Ureter (tissue), 1 donor: ENCODE measurements at places on chromosomes 3 and 15. TPM values are rescaled to one million over a fixed set of nuclear protein-coding genes. Genes with fewer than 3 reads are reported as not detected.

GRCh38 chr3:149316437-149316836 lies 17.0 kb downstream of the TM4SF18 start:
- DNase-seq, result no peak

DNA sequence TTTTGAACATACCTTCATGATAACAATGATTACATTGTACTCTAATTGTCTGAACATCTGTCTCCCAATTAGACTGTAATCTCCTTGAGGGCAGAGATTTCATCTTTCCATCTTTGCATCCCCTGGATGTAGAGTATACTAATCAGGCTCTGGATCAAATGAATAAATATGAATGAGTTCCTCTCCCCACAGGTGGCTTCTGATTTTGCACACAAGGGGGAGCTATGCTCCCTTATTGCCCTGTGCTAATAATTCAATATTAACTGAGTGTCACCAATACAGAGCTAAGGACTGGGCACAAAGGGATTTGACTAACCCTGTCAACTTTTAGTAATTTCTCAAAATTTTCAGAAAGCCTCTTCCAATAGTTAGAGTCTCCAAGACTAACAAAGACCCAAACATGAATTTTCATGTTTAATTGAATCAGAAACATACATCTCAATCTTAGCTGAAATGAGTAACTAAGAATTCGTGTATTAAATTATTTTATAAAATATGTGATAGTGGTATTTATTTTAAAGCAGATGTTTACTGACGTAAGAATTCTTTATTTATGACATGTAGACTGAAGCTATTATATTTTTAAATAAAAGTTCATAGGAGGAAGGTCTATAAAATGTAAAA lies 3.0 kb downstream of the DUOXA1 start:
- DNase-seq, result no peak

- no peak for DNase-seq
Measured at GRCh38 chr3:29100292-29100691, 180.6 kb upstream of the RBMS3 start.

GRCh38 chr15:65571971-65572370 lies 39.0 kb downstream of the INTS14 start:
- no peak for DNase-seq

DNA sequence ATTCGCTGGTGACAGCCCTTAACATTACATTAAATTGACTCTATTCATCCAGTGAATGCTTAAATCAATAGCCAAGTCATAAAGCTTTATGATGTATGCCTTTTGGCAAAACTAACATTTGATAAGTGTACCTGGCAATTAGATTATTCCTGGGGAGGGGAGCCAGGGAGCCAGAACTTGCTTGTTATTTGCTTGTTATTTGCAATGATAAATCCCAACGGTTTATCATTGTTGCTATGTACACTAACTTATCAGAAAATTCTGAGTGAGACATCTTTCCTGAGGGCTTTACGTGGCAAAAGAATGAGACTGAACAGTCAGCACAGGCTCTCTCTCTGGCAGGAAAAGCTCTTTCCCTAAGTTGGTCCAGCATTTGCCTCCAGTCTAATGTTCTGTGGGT lies 35.8 kb upstream of the FBN1 start:
- no peak for DNase-seq

GRCh38 chr15:69131362-69132220 lies 28.8 kb upstream of the GLCE start:
- DNase-seq, result no peak

GRCh38 chr15:28112101-28112760 lies 13.1 kb upstream of the OCA2 start:
- DNase-seq, result no peak

DNA sequence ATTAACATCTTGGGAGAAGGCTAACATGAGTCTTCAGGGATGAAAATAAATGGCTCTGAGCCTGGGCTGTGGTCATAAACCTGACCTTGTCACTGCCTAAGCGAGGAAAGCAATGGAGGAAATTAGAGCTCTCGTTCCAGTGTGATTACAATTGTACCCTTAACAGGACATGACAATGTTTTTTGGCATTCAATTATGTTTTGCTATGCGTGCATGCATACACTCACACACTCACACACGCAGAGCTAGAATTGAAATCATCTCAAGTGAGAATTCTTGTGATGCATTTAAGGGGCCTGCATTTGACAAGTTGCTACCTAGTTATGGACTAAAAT lies 24.1 kb downstream of the ZNF80 start:
- no peak for DNase-seq

GRCh38 chr3:18558507-18558906 lies 133.4 kb upstream of the SATB1 start:
- no peak for DNase-seq

DNA sequence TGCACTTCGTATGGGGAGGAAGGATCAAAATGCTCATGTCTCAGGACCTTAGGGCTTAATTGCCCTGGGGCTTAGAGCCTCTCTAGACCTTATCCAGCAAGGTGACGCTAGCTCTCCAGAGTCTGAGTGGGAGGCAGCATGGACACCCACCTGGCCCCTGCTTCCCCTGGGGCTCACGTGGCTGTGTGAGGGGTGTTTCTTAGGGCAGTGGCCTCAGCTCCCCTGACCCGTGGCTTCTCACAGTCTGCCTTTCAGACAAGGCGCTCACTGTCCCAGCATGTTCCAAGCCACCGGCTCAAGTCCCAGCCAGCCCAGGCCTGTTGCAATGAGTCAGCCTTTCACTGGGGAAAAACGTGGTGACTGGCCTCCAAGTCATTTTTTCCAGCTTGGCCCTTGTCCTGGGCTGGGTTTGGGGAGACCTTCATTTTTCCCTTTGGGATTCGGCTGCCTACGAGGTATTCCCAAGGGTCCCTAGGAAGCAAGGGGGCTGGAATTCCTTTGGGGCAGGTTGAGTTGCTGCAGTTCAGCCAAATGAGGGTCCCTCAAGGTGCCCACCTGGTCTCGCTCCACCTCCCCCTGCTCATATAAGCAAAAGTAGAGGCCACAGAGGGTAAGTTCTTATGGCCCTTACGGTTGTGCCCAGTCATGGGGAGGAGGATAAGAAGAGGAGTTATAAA lies 15.7 kb downstream of the BHLHE40 start:
- DNase-seq, result peak; percentile 92

DNA sequence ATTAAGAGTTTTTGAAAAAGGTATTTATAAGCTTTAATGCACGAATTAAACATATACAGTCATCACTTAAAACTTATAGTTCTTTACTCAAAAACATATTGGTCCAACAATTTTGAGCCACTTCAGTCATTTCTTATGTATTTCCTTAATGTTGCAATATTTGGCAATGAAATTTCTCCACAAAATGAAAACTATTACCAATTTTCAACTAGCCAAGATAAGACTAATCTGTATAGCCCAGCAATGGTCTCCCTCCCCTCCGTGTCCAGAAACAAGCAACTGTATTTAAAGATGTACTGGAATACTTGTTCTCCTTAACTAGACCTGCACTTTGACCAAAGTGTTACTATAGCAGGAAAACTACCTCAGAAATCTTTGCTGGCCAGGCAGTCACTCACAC lies 9.2 kb downstream of the ARF4 start:
- DNase-seq, result no peak

GRCh38 chr3:58151637-58152036 lies 59.1 kb downstream of the DNASE1L3 start:
- DNase-seq, result no peak

- no peak for DNase-seq
Measured at GRCh38 chr15:60124460-60125070, 120.5 kb downstream of the FOXB1 start.

Gene BOC
- 79.6 TPM for total RNA-seq

Gene DNAH12
- total RNA-seq, result 0.70 TPM

Gene IGSF11
- total RNA-seq, result 2.0 TPM

Gene ACKR2
- 17.2 TPM for total RNA-seq

Gene THBS1
- total RNA-seq, result 154 TPM

Gene CLDN16
- total RNA-seq, result 1.1 TPM

Gene GOLIM4
- 21.8 TPM for total RNA-seq

Gene SLC35G2
- total RNA-seq, result 4.0 TPM
